Glutamatergic neuron (in vitro differentiated cells): ENCODE measurements at places on chromosomes 1 and 21. TPM values are rescaled to one million over a fixed set of nuclear protein-coding genes. Genes with fewer than 3 reads are reported as not detected.

The DLGAP3 gene
- 44.8 TPM for total RNA-seq

The ATP1A1 gene
- total RNA-seq: 78.4 TPM

The MCOLN3 gene
- not detected for total RNA-seq

The SYTL1 gene
- total RNA-seq: 3.2 TPM

The MEX3A gene
- total RNA-seq: 114 TPM

The TIE1 gene
- total RNA-seq: 11.3 TPM

The CALML6 gene
- total RNA-seq: 5.2 TPM

The MSH4 gene
- total RNA-seq: 0.20 TPM

The KCNE2 gene
- not detected for total RNA-seq

The OR2G6 gene
- not detected for total RNA-seq

The TSSK3 gene
- 1.6 TPM for total RNA-seq

The CLCA1 gene
- not detected for total RNA-seq

The TM2D1 gene
- 21.1 TPM for total RNA-seq

The TRABD2B gene
- total RNA-seq: 0.64 TPM

The LY9 gene
- total RNA-seq: not detected

The ECM1 gene
- 2.8 TPM for total RNA-seq

The C1orf56 gene
- total RNA-seq: 1.8 TPM

The APOBEC4 gene
- not detected for total RNA-seq

The PSMG1 gene
- 28.7 TPM for total RNA-seq

The SPTA1 gene
- total RNA-seq: not detected

The CLCNKA gene
- 0.34 TPM for total RNA-seq

The FCRL1 gene
- not detected for total RNA-seq

The SDE2 gene
- total RNA-seq: 19.6 TPM

The IGSF3 gene
- 110 TPM for total RNA-seq

The IL12RB2 gene
- total RNA-seq: not detected

The CACNA1S gene
- total RNA-seq: 0.07 TPM

The SMYD3 gene
- total RNA-seq: 35.4 TPM

The C1QC gene
- not detected for total RNA-seq

The OR10K1 gene
- total RNA-seq: not detected

The PYHIN1 gene
- total RNA-seq: not detected

The ATG4C gene
- 8.7 TPM for total RNA-seq

The NECTIN4 gene
- 0.39 TPM for total RNA-seq

The TOR1AIP1 gene
- 11.1 TPM for total RNA-seq

The C1orf116 gene
- total RNA-seq: not detected

The LMOD1 gene
- total RNA-seq: 0.20 TPM

The C4BPA gene
- total RNA-seq: not detected

The TNFRSF8 gene
- total RNA-seq: not detected

The FCRL4 gene
- not detected for total RNA-seq

The FNBP1L gene
- total RNA-seq: 251 TPM

The SMYD2 gene
- total RNA-seq: 26.0 TPM

The AHDC1 gene
- 131 TPM for total RNA-seq
